NCI-H146 (cell line): ENCODE measurements at places on chromosomes 12 and 14.

- no peak for DNase-seq
Observed at GRCh38 chr14:69768873-69769272, 1.9 kb downstream of the SRSF5 start.

DNA sequence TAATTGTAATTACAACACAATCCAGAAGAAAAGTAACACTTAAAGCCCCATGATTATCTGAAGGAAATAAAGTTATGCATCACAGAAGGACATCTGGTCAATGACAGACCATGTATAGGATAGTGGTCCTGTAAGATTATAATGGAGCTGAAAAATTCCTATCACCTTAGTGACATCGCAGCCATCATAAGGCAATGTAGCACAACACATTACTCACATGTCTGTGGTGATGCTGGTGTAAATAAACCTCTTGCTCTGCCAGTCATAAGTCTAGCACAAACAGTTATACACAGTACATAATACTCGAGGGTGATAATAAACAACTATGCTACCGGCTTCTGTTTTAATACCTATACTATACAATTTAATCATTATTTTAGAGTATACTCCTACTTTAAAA is 11.2 kb downstream of the ATG2B start:
- DNase-seq: no peak

DNA sequence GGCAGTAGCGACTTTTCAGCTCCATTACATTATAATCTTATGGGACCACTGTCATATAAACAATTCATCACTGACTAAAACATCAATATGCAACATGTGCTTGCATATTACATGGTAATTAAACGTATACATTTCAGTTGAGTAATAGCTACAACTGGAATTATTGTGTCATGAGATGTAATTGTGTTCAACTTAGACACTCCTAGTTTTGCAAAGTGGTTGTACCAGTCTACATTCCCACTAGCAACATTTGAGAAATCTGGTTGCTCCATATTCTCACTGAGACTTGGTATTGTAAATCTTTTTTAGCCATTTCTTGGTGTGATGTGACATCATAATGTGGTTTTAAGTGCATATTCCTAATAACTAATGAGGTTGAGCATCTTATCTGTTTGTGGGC is 90.0 kb downstream of the CAPZA3 start:
- no peak for DNase-seq

- peak; percentile 47 for DNase-seq
Observed at GRCh38 chr14:95683793-95684192, 2.4 kb upstream of the TCL1B start.

DNA sequence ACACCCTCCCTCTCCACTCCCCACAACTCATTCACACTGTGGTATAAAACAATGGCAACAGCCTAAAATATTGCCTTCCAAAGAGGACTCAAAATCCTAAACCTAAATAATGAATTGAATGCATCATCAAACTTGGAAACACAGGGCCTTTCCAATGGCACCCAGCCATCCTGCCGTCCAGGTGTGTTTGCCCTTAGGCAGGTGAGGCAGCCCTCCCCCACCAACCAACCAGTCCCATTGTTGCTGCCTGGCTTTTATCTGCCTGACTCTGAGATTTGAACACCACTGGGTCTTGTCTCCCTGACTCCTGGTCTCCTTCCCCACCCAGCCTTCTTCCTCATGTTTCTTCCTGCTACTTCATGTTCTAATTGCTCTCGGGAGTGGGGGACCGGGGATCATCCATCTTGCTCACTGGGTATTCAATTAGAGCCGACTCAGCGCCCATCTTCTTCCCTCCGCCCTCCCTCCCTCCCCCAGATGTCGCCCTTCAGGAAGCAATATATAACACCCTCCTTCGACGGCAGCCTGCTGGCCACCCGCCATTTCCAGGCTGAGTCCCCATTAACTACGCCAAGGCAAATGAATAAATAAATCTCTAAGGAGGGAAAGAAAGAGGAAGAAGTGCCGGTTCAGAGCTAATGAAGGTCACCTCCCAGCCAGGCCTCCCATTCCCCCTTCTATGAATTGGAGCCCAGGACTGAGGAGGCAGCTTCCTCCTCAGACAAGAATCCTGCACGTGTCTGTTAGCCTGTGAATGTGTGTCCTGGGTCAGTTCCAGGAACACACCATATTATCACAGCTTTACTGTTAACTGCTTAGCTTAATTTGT is 36.3 kb upstream of the NTF3 start:
- peak; percentile 97 for DNase-seq

GRCh38 chr14:88143810-88144209 is 138.9 kb downstream of the GPR65 start:
- DNase-seq: no peak

DNA sequence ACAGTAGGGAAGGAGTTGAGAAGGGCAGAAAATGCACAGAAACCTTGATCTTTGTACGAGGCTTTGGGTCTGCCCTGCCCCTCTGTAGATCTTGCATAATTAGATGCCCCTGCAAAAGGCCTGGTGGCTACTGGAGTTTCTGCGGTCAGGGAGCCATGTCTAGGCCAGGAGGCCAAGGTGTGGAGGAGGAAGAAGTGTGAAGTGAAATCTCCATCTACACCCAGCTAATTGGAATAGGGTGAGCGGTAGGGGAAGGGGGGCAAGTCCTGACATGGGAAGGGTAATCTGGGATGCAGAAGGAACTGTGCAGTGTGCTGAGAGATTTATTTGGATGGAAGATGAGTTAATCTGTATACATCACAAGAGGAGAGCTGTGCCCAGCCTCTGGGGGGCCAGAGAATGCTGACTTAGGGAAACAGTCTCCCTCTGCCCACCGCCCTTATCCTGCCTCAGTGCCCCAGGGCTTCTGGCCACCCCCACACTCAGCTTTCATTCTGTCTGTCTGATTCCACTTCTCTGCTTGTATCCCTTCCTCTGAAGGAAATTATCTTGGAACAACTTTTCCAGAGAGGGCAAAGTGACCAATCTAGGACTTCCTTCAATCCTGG is 5.4 kb downstream of the CYP27B1 start:
- DNase-seq: no peak

DNA sequence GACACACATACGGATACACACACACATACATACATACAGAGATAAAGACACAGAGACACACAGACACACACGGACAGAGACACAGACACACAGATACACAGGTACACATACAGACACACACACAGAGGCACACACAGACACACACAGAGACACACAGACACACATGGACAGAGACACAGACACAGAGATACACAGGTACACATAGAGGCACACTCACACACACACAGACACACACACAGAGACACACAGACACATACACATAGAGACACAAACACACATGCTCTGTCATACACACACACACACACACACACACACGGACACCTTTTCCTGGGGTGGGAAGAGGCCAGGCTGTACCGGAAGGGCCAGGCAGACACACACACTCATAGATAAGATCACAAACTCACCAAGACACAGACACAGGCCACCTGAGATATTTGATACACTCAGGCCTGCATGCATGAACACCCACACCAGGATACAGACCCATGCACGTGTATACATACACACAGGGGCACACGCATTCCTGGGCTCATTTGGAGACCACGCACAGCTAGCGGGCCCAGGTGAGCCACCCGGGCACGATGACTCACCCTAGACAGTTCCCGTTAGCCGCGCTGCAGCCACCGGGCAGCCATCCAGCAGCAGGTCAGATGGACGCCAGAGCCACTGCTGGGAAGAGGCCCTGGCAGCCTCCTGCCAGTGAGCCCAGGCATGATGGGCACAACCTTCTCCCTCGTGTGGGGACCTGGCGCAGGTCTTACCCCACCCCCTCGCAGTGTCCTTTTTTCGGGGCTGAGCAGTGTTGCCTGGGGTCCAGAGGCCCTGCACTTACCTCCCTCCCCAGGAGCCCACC is 1.8 kb upstream of the AHNAK2 start:
- no peak for DNase-seq

DNA sequence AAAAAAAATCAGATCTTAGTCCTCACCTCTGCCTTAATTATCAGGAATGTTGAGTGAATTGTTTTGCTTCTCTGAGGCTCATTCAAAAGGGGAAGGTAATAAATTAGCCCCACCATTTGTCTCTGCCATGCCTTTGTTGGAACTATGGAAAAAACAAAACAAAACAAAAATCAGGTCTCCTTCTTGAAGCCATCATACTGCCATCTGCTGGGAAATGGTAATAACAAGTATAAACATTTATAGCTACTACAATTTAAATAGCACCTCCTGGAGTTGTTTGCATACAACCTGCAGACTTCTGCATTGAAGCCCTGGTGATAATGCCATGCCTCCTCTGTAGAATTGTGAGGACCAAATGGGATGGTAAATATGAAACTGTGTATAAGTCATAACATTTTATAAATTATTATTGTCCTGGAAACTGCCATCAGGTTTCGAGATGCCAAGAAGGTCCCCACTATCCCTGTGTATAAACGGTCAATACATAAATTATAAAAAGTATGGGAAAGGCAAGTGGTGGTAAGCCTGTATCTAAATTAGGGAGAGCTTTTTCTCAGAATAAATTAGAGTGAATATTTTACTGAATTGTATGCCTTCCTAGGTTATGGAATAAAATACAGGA is 87.2 kb upstream of the FGD4 start:
- DNase-seq: peak; percentile 79

DNA sequence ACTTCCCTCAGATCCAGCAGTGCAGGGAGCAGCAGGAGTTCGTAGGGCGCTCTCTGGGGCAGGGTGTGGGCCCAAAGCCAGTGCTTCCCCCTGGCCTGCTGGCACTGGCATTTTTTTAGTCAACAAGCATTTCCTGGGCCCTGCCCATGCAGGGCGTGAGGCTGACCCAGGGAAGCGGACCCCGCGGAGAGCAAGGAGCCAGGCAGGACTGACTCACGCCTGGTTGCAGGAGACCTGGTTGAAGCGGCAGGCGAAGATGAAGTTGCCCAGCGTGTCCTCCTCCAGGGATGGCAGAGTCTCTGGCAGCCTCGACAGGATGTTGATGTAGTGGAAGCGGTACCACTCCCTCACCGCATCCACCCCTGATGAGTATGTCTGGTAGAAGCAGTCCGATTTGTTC is 13.5 kb downstream of the SCNN1A start:
- DNase-seq: no peak

DNA sequence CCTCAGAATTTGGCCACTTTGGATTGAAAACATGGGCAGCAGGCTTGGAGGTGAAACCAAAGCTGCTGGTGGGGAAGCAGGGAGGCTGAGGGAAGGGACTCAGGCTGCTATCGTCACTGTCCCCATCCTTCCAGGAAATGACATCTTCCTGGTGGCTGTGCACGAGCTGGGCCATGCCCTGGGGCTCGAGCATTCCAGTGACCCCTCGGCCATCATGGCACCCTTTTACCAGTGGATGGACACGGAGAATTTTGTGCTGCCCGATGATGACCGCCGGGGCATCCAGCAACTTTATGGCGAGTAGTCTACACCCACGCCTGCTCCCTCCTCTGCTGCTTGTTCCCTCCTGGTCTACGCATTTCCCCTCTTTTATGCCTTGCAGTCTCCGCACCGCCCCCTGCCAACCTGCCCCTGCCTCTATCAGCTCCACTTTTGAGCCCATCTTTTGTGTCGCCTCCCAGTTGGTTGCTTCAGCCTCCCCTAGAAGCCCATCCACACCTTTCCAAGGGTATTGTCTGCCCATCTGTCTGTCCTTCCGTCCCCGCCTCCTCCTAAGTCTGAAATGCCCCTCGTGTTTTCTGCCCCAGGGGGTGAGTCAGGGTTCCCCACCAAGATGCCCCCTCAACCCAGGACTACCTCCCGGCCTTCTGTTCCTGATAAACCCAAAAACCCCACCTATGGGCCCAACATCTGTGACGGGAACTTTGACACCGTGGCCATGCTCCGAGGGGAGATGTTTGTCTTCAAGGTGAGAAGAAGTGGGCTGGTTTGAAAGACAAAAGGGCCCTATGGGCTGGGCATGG is 6.9 kb downstream of the MMP14 start:
- DNase-seq: no peak

GRCh38 chr12:130675791-130676190 is 40.3 kb downstream of the RIMBP2 start:
- DNase-seq: no peak

DNA sequence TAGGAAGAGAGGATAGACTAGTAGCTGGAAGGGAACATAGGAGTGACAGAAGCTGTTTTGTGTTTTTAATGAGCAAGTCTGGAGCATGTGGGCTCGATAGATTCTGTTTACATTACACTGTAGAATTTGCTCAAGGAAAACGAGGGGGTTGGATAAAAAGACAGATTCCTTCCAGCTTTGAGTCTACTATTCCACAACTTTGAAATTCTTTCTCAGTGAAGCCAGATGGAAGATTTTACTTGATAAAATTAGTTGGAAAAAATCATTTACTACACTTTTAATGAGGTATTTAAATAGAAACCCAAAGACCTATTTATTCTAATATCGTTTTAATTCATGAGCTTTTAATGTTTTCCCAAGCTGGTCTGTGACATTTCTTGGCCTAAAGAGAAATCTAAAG is 19.5 kb upstream of the EPS8 start:
- DNase-seq: peak; percentile 34

DNA sequence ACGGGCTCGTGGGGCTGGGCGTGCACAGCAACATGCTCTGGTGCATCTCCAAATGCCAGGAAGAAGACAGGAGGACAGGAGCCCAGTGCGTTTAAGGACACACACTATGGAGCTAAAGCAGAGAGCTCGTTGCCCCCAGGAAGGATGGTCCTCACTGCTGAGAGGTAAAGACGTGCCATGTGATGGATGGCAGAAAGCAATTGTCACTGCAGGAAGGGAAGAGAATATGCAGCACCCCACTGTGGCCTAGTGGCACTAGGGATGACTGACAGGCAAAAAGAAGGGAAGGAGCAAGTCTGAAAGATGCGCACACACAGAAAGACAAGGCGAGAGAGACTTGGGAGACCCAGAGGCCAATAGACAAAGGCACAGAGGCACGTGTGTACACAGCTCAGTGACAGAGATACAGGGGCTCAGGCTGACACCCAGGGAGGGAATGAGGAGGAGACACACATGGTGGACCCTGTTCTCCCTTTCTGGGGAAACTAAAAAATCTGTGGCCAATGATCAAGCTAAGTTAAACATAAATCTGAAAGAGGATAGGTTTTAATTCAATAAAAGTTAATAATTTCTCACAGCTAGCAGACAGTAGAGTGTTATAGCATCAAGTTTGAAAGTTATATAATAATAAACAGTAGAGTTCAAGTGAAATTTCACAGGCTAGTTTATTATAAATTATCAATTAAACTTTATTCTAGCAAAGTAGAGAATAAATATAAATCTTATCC is 78.8 kb downstream of the CRACR2A start:
- DNase-seq: no peak

- no peak for DNase-seq
Observed at GRCh38 chr12:93841671-93842070, 164.5 kb downstream of the CRADD start.
